ENCODE measurements at places on chromosomes 7 and 10. TPM values are rescaled to one million over a fixed set of nuclear protein-coding genes. Genes with fewer than 3 reads are reported as not detected.

Gene LIPJ
- polyA plus RNA-seq = not detected

Gene TFPI2
- polyA plus RNA-seq = 31.0 TPM

Gene MSS51
- polyA plus RNA-seq = 1.4 TPM

Gene PTPRN2
- polyA plus RNA-seq = 0.02 TPM

Gene TSPAN12
- 3.4 TPM for polyA plus RNA-seq

Gene CACNB2
- polyA plus RNA-seq = 0.93 TPM
